Amniotic stem cell (primary cell): ENCODE measurements at places on chromosomes 12 and 14.

DNA sequence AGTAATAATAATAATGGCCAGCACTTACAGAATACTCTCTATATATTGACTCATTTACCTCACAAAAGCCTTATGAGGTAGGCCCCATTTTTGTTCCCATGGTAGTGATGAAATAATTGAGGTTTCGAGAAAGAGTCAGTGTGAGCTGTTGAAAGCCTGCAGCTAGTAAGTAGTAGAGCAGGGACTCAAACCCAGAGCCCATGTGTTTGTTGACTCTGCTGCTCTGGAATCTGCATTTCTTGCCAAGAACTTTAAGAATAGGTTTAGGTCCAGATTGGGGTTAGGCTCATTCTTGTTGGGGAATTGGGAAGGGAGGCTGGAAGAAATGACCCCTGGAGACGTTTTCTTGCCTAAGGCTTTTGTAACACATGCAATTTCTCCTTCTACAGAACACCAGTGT, 27.9 kb downstream of the DYRK4 start:
- DNase-seq = no peak

GRCh38 chr12:125332900-125333299, 267.7 kb downstream of the AACS start:
- no peak for DNase-seq

DNA sequence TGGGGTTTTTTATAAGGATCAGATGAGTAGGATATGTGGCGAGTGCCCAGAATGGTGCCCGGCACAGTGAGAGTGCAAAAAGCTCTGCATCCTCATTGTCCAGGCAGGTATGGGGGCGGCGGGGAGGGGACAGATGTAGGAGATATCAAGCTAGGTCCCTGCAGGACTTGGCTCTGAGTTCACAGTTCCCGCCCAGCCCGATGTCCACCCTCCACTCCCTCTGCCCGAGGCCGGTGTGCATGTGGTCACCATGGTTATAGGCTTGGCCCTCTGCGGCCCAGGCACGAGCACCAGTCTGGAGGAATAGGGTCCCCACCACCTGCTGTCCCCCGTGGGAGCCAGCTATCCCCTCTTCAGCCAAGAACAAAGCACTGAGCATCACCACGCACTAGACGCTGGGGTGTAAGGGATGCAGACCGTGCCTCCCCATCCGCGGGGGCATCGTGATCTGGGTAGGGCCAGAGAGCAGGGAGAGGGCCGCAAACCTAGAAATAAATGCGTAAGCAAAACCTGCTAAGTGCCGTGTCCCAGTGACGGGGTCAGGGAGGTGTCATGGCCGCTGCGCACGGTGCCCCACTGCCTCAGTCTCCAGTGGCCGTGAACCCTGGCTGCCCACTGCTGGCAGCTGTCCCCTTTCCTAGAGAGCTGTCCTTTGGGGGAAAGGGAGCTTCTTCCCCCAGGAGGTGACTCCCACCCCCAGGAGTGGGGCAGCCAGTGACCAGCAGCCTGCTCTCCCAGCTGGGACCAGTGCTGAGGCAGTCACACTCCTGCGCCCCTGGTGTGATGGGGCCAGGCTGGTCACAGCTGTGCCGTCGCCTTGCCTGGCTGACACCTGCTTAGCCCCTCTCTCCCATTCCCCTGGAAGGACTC, 12.0 kb downstream of the RFLNA start:
- DNase-seq = no peak

DNA sequence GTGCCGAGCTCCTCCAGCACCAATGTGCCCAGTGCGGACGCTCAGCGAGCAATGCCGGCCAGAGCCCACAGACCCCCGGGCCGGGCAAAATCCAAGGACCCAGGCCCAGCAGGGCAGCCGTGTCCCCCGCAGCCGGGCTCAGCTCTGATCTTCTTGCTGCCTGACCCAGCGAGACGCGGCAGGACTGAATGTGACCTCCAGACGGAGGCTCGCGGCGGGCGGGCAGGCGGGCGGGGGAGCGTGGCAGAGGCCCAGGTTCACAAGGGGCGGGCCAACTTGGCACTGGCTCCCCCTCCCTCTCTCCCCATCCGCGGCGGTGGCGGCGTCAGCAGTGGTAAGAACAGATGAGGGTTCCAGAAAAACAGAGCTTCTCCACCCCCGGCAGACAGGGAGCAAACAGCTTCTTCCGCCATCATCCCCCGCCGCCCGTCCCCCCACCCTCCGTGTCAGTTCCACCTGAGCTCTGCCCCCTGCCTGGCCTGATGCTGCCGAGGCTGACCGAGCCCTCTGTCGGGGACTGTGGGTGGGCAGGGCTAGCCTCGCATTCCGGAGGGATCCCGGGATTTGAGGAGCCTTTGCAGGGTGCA, 94.3 kb downstream of the RFLNA start:
- DNase-seq = no peak
